ENCODE measurements at places on chromosomes 16 and 17. TPM values are rescaled to one million over a fixed set of nuclear protein-coding genes. Genes with fewer than 3 reads are reported as not detected.

CD7 gene
- polyA plus RNA-seq, result 3.6 TPM

CFAP52 gene
- not detected for polyA plus RNA-seq

SKAP1 gene
- polyA plus RNA-seq, result 1.0 TPM

SLFN14 gene
- polyA plus RNA-seq, result 0.12 TPM

KIFC3 gene
- polyA plus RNA-seq, result 1.7 TPM

Data from CD14-positive monocyte (primary cell).